Cortex of kidney (tissue), 1 donor: ENCODE measurements at places on chromosomes 1 and 21.

- DNase-seq, result no peak
Measured at GRCh38 chr1:220370041-220370700, 97.9 kb upstream of the RAB3GAP2 start.

GRCh38 chr1:219120624-219121544, 52.8 kb upstream of the LYPLAL1 start:
- DNase-seq, result no peak

GRCh38 chr1:32741413-32742198, 39.0 kb upstream of the SYNC start:
- DNase-seq, result no peak

- DNase-seq, result no peak
Measured at GRCh38 chr1:228017356-228018124, 10.7 kb downstream of the WNT3A start.

- no peak for DNase-seq
Measured at GRCh38 chr1:236345728-236346127, 48.4 kb upstream of the EDARADD start.

GRCh38 chr1:186785503-186785902, 43.2 kb upstream of the PLA2G4A start:
- DNase-seq, result no peak
